ENCODE measurements at places on chromosomes 3 and 15.

GRCh38 chr3:149535333-149535685 is 60.8 kb downstream of the TM4SF4 start:
- no peak for DNase-seq
- no peak overlapping the region for H3K4me3 ChIP-seq
- peaks cover 7% of the 10 kb centered on the region for H3K4me1 ChIP-seq
- H3K27ac ChIP-seq: no peak overlapping the region
- H3K27me3 ChIP-seq: peaks cover 4% of the 10 kb centered on the region

DNA sequence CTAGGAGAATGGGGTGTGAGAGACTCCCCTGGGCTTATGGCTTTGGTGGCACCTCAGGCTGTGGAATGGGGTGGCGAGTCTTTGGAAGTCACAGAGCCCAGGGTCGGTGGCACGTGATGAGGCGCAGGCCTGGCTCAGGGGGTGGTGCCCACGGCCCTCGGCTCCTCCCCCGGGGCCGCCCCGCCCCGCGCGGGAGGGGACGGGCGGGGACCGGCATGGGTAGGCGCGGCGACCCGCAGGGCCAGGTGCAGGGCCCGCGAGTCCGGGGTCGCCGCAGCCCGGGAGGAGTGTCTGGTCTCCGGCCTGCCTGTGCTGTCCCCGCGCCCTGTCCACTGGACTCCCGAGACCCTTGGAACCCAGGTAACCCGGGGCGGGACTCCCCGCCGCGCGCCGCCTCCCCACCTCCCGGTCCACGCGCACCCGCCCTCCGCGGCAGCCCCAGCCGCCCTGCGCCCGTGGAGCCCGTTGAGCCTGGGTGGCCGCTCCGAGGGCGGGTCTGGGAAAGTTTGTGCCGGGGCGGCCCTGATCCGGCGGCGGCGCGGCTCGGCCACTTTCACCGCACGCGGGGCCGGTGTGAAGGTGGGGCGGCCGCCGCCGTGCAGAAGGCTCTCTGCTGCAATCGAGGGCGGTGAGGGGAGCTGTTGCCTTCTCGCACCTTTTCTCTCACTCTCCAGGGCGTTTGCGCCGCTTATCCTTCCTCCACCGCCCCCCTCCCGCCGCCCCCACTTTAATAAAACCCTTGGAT is at the start of gene PAQR5:
TSS of gene PAQR5 (plus strand) at position 216 of the 745 bp plus-strand sequence. CDS start 61,169 bp downstream, outside the sequence.
- H3K27me3 ChIP-seq: peaks cover 41% of the 10 kb centered on the region
- H3K4me1 ChIP-seq: peaks cover 3% of the 10 kb centered on the region
- no peak for DNase-seq
- H3K36me3 ChIP-seq: no peaks in the 10 kb centered on the region
- no peak within 1 kb of the TSS for H3K27ac ChIP-seq

- H3K36me3 ChIP-seq: peaks cover 25% of the 10 kb centered on the region
- peak overlapping the region; percentile 19 for H3K27ac ChIP-seq
Observed at GRCh38 chr3:52704611-52705437, 767 bp downstream of the GLT8D1 start.

GRCh38 chr3:194750491-194750828 is 64.8 kb downstream of the FAM43A start:
- no peak for DNase-seq
- no peaks in the 10 kb centered on the region for H3K27me3 ChIP-seq
- no peaks in the 10 kb centered on the region for H3K36me3 ChIP-seq
- H3K4me1 ChIP-seq: peaks cover 6% of the 10 kb centered on the region
- no peak overlapping the region for H3K27ac ChIP-seq

GRCh38 chr3:137807998-137808397 is 43.9 kb downstream of the SOX14 start:
- H3K4me1 ChIP-seq: no peaks in the 10 kb centered on the region
- no peak overlapping the region for H3K27ac ChIP-seq
- H3K4me3 ChIP-seq: no peak overlapping the region
- H3K36me3 ChIP-seq: no peaks in the 10 kb centered on the region
- no peak for DNase-seq
- no peaks in the 10 kb centered on the region for H3K27me3 ChIP-seq

GRCh38 chr3:160400702-160401150 is 1.3 kb downstream of the SMC4 start:
- peak overlapping the region; percentile 89 for H3K27ac ChIP-seq
- H3K4me3 ChIP-seq: peak overlapping the region; percentile 87
- H3K36me3 ChIP-seq: no peaks in the 10 kb centered on the region
- DNase-seq: peak; percentile 12

DNA sequence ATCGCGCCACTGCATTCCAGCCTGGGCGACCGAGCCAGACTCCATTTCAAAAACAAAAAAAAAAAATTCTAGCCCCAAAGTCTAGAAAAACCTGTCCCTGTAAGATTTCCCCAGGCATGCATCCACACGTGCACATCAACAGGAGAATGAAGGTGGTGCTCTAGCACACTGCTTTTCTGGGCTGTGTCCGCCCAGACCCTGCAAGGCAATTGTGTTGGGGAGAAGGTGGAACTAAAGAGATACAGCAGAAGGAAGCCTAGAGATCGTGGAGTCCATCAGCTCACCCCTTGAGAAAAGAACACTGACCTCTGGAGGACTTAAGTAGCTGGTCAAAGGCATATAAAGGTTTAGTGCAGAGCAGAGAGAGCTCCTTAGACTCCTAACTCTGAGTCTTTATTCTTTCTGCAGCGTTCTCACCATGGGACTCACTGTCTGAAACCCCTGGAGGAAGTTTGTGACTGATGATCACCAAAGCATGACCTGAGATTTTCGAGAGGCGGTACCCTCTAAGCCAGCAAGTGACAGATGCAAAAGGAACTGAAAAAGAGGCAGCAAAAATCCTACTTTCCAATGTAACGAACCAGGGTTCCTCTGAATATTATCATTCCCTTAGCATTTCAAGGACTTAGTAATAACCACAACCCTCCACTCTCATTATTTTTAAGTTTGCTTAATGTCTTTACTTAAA is 179.8 kb downstream of the MEX3B start:
- DNase-seq: no peak
- H3K27ac ChIP-seq: no peak overlapping the region
- no peaks in the 10 kb centered on the region for H3K27me3 ChIP-seq
- H3K36me3 ChIP-seq: no peaks in the 10 kb centered on the region

- no peaks in the 10 kb centered on the region for H3K4me1 ChIP-seq
- DNase-seq: no peak
- H3K27ac ChIP-seq: no peak overlapping the region
Observed at GRCh38 chr3:30843877-30844276, 50.6 kb downstream of the GADL1 start.

DNA sequence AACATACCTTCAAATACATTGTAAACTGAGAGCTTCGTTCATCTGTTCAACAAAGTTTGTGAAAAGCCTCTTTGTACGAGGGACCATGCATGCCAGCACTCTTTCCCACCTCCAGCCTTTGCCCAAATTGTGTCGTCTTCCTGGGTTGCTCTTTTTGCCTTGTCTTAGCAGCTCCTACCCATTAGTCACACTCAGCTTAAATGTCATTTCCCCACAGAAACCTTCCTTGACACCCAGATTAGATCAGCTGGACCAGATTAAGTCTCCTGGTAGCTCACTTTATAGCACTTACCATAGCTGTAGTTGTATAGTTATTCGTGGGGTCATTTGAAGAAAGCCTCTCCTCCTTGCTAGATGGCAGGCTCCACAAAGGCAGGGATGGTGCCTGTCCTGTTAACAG is 24.1 kb upstream of the SNRK start:
- no peak overlapping the region for H3K4me3 ChIP-seq
- no peaks in the 10 kb centered on the region for H3K27me3 ChIP-seq
- peaks cover 27% of the 10 kb centered on the region for H3K4me1 ChIP-seq

DNA sequence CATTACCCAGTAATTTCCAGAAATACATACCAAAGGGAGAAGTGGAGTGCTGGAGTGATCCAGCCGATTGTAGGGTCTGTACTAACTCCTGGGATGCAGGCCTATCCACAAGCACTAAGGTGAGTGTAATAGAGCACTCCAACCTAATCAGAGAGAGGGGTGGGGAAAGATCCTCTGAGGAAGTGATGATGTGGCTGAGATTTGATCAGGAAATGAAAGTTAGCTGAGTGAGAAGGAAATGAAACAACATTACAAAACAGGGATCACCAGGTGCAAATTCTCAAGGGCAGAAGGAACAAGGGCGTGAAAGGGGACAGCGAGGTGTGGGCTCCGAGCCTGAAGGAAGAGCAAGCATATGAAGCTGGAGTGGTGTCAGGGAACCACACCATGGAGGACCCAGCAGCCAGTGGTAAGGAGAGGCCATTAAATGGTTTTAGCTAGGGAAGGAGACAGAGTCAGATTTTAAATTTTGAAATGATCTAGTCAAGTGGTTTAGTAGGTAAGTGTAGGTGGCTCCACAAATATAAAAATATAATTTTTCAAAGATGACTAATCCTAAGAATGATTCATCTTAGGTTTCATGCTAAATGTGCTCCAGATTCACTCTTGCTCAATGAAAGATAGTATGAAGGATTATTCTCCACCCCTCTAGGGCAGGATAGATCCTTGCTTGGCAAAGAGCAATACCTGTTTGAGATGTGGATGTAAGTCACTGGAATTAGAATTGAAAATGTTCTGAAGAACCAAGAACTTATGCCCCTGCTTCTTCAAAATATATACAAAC is 348.7 kb downstream of the TBL1XR1 start:
- no peaks in the 10 kb centered on the region for H3K27me3 ChIP-seq
- DNase-seq: no peak
- no peak overlapping the region for H3K27ac ChIP-seq
- H3K4me3 ChIP-seq: no peak overlapping the region
- H3K36me3 ChIP-seq: no peaks in the 10 kb centered on the region

DNA sequence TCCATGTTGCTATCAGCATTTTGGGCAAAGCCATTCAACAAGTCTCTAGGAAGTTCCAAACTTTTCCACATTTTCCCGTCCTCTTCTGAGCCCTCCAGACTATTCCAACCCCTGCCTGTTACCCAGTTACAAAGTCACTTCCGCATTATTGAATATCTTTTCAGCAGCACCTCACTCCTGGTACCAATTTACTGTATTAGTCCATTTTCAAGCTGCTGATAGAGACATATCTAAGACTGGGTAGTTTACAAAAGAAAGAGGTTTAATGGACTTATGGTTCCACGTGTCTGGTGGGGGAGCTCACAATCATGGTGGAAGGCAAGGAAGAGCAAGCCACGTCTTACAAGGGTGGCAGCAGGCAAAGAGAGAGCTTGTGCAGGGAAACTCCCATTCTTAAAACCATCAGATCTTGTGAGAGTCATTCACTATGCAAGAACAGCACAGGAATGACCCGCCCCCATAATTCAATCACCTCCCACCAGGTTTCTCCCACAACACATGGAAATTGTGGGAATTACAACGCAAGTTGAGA is 435.6 kb upstream of the GRM7 start:
- H3K36me3 ChIP-seq: no peaks in the 10 kb centered on the region
- H3K27ac ChIP-seq: no peak overlapping the region
- H3K27me3 ChIP-seq: no peaks in the 10 kb centered on the region
- H3K4me3 ChIP-seq: no peak overlapping the region

DNA sequence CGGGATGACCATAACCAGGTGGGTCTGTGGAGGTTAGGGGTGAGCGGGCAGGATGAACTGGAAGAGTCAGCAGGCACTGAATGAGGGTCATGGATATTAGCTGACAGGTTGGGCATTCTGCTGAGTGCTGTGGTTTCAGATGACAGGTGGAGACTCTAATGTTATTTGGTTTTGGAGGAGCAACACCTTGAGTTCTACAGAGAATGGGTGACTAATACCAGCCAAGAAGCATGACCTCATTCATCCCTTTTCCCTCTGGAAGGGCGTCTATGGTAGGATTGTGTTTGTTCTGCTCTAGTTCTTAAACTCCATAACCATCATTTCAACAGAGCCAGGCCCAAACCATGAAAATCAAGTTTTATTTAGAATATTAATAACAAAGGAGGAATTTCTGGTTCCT is 550.7 kb upstream of the LMCD1 start:
- H3K4me3 ChIP-seq: no peak overlapping the region
- no peaks in the 10 kb centered on the region for H3K4me1 ChIP-seq
- no peak for DNase-seq
- no peaks in the 10 kb centered on the region for H3K27me3 ChIP-seq
- no peak overlapping the region for H3K27ac ChIP-seq
